ENCODE measurements at places on chromosomes 13 and 19. TPM values are rescaled to one million over a fixed set of nuclear protein-coding genes. Genes with fewer than 3 reads are reported as not detected.

DNA sequence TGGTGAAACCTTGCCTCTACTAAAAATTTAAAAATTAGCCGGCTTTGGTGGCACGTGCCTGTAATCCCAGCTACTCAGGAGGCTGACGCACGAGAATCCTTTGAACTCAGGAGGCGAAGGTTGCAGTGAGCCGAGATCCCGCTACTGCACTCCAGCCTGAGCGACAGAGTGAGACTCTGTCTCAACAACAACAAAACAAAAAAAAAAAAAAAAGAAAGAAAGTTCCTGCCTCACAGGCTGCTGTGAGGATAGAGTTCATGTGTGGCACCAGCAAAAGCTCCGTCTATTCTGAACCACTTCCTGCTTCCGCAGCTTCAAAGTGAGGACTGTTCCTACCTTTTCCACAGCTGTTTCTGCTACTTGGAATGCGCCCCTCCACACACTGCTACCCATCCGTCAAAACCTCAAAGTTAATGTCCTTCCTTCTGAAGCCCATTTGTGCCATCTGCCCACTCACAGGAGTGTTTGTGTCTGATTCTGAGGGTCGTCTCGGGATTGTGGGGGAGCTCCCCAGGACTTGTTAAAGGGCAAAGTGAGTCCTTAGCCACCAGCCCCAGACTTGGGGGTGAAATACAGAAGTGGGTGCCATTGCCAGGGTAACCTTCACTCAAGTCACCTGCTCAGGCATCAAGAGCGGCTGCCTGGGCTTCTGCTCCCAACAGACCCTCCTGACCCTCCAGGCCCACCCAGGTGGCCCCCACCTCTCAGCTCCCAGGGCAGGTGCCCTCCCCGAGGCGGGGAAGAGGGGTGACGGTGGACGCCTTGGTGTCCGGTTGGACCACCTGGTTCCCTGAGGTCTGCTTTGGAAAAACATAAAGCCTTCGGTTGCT, 2.9 kb downstream of the MFSD12 start:
- no peak for DNase-seq

GRCh38 chr13:26872525-26873385, 112.2 kb upstream of the GPR12 start:
- peak; percentile 81 for DNase-seq

DNA sequence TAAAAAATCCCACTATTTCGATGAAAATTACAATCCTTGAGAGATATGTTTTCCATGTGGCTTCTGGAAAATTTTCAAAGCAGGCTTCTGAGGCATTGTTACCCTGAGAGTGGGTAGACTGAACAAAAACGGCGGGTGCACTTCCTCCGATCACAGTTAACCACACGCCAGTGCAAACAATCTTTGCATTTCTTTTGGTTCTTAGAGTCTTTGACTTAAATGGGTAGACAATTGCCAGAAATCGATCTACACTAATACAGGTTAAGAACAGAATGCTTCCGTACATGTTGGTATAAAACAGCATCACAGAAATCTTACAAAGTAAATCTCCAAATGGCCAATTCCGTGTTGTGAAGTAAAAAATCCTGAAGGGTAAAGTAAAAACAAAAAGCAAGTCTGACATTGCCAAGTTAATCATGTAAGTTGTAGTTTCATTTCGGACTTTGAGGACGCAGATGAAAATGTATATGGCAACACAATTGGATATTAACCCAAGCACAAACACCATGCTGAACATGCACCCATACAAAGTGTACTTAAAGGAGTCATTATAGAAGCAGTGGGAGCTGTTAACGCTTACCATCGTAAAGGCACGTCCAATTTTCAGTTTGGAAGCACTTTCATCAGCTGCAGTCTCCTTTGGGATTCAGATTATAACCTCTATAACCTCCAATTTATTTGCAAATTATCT, 927 bp downstream of the LPAR6 start:
- no peak for DNase-seq

- no peak for DNase-seq
Observed at GRCh38 chr13:110280985-110281688, 25.8 kb downstream of the COL4A1 start.

DNA sequence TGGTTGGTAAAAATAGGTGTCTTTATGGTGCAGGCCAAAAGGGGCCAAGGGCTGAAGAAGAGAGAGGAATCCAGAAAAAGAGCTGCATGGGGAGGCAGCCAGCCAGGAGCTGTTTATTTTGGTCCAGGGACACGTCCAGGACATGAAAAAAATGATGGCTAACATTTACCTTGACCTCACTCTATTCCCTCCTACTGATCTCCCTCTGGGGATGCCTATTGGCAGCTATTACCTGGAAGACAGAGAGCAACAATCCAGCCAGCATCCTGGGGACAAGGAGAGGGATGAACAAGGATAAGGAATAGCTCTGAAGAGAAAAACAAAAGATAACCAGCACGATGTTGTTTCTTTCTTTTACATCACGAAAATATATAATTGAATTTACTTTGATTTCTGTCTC, 1599.6 kb downstream of the SLITRK5 start:
- no peak for DNase-seq

The SBK3 gene
- 0.70 TPM for total RNA-seq

The SLC25A41 gene
- total RNA-seq: 0.42 TPM

All from H9 (cell line).